Aorta (tissue), 5 donors: ENCODE measurements at places on chromosomes 2 and 18. TPM values are rescaled to one million over a fixed set of nuclear protein-coding genes. Genes with fewer than 3 reads are reported as not detected.

TP53I3 gene
- polyA plus RNA-seq, result 35.5 TPM

TMEM182 gene
- polyA plus RNA-seq, result 1.4 TPM

ERBB4 gene
- 1.3 TPM for polyA plus RNA-seq

PNO1 gene
- polyA plus RNA-seq, result 6.6 TPM

PROKR1 gene
- polyA plus RNA-seq, result not detected

XIRP2 gene
- polyA plus RNA-seq, result 3.8 TPM

DNA sequence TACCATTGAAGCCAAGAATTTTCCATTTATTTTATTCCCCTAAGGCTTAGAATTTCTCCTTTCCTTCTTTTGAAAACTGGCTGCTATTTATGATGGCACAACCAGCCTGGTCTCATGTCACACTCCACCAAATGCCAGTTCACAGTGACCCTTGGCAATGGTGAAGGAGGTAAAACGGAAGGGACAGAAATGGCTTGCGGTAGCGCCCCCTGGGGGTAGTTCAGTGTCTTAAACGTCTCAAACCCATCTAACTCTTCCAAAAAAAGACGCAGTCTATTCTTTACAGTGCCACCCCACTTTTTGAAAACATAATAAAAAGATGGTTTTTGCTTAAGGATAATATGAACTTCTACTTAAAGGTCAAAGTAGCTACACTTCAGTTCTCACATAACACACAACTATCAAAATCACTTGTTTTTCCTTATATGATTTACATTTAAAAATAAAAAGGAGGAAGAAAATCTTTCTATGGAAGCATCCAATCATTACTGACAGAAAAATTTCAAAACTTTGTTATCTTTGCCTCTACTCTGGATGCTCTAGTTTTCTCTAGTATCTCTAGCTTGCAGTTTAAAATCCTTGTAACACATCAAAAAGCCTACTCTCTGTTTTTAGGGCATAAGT lies 28.0 kb downstream of the PNO1 start:
- DNase-seq, result no peak

- DNase-seq, result no peak
These were observed 52.2 kb downstream of the CRACDL start for GRCh38 chr2:98883780-98884211.

- DNase-seq, result peak; percentile 80
These were observed 111.8 kb downstream of the STPG4 start for GRCh38 chr2:47043142-47043890.

GRCh38 chr2:163591461-163591860 lies 144.3 kb downstream of the FIGN start:
- DNase-seq, result no peak

GRCh38 chr18:76894566-76895346 lies 72.4 kb downstream of the ZNF236 start:
- DNase-seq, result no peak

- DNase-seq, result no peak
These were observed 133.4 kb downstream of the ZNF407 start for GRCh38 chr18:74731097-74731496.

GRCh38 chr2:198231562-198231961 lies 427.2 kb downstream of the PLCL1 start:
- no peak for DNase-seq

GRCh38 chr2:172922306-172922705 lies 153.3 kb upstream of the MAP3K20 start:
- no peak for DNase-seq

DNA sequence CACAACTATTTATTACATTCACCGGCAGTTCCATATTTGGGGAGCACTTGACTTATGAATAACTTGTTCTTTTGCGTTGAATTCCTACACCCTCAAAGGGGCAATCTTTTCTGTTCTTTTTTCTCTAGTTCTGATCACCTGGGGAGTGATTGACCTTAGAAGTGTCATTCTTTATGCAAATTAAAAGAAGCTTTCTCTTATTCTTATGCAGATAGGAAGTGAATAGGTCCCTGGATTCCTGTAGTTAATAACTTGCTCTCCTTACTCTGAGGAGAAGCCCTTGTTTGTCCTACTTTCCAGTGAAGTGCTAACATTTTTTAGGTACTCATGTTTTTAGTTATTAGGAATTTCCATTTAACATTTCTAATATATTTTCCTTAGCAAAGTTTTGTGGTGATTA lies 569.8 kb upstream of the LRRTM1 start:
- no peak for DNase-seq

DNA sequence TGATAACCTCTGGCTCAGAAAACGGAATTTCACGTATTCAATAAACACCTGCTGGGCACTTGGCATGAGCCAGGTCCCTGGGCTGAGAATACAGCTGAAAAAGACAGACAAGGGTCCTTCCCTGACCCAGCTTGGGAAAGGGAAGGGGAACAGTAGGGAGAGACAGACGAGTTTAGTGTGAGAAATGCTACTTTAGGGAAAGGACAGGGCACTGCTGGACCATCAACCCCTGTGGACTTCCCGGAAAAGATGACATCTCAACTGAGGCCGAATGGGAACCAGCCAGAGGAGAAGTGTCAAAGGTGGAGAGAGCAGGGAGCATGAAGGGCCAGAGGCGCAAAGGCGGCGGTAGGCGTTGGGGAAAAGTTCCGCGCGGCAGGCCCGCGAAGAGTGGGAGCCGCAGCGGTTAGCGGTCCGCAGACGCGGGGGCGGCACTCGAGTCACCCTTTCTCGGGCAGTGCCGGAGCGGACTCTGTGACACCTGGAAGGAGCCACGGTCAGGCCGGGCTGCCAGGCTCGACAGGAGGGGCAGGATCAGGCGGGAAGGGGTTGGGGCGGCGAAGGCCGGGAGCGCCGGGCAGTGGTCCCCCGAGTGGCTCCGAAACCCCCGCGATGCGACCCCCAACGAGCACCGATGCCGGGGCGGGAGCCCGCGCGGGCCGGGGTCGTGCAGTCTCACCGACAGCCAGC lies 519 bp downstream of the TEX261 start:
- peak; percentile 83 for DNase-seq

GRCh38 chr2:27573452-27573851 lies 9.4 kb upstream of the ZNF512 start:
- no peak for DNase-seq

DNA sequence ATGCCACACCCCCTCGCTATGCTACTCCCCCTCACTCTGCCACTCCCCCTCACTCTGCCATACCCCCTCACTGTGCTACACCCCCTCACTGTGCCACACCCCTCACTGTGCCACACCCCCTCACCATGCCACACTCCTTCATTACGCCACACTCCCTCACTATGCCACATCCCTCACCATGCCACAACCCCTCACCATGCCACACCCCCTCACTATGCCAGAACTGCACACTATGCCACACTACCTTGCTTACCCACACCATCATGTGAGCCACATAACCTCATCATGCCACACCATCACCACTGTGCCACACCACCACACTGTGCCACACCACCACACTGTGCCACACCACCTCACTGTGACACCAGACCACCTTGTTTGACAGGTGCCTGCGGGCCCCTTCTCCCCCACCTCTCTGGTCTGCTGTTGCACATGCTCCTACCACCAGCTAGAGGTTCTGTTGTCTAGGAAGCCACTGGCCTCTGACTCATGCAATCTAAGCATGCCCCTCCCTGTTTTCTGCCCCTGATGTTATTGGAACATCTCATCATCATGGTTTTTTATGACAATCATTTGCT lies 22.0 kb downstream of the MARCHF4 start:
- no peak for DNase-seq

GRCh38 chr2:71346065-71346464 lies 14.5 kb downstream of the ZNF638 start:
- DNase-seq, result no peak

GRCh38 chr2:118903551-118904479 lies 38.2 kb upstream of the MARCO start:
- no peak for DNase-seq

- no peak for DNase-seq
These were observed 137.7 kb downstream of the ALK start for GRCh38 chr2:29783666-29784065.

DNA sequence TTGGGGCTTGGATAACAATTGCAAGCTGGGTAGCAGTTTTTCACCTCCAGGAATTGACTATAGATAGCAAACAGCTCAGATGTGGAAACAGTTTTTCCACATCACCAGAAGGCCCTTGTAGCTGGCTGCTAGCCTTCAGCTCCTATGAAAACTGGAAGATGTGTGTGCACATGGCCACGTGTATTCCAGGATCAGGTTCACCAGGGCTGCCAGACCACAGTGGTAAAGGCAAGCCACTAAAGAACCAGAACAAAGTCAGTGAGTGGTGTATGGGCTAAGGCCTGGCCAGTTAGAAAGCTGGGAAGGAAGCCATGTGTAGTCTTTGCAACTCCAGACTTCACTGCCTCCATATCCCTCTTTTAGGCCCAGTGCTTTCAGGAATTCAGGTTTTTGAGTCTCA lies 12.9 kb downstream of the LRRTM1 start:
- no peak for DNase-seq

DNA sequence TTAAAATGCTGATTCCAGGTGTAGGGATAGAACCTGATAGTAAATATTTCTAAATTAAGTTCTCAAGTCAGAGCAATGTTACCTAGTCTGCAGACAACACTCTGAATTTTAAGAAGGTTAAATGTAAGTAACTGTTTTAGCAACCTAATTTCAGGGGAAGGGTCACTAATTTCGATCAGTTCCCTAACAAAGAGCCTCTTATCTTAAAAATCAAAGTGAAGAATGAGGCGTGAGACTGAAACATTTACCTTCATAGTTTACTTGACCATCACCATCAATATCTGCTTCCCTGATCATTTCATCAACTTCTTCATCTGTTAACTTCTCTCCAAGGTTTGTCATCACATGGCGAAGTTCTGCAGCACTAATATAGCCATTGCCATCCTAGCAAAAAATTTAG lies 6.4 kb upstream of the STPG4 start:
- DNase-seq, result no peak
